ENCODE measurements at places on chromosomes 5 and 9.

DNA sequence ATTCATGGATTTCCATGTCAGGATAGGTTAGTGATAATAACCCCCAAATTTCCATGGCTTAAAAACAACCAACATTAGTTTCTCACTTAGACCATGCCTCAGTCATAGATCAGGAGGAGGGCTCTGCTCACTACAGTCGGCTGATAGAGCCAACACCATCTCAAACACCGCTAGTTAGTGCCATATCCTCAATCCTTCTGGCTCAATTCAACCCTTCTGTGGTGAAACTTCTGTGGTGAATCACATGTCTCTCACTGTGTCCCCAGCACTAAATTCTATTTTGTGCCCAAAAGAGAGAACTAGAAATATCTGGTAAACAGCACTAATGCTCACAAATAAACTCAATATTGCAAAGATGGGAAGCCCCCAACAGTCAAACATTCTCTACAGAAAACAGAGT is 21.1 kb downstream of the ECPAS start:
- no peak for DNase-seq

- DNase-seq = no peak
Observed at GRCh38 chr9:137672907-137673791, 54.3 kb downstream of the EHMT1 start.

DNA sequence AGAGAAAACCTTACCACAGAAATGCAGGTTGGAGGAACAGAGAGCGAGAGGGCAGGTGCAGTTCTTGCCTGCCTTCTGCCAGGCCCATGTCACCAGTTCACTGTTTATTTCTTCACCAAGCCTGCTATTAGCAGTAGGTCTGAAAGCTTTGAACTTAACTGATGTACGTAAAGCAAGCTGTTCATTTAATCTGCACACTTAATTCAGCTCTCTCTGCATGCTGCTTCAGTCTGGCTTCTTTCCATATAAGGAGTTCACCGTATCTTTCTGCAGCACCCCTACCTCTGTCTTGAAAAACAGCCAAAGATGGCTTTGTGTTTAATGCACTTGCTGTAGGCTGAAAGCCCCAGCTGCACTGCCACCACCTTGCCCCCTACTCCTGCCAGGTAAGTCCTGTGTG is 205.1 kb downstream of the RAB3C start:
- no peak for DNase-seq

GRCh38 chr9:101047848-101048397 is 19.4 kb downstream of the PLPPR1 start:
- DNase-seq = no peak

GRCh38 chr5:132830436-132831094 is at the start of gene SHROOM1:
TSS of gene SHROOM1 (minus strand) at chr5:132830647. CDS start at chr5:132826140, 4,507 bp downstream.
- DNase-seq = no peak

DNA sequence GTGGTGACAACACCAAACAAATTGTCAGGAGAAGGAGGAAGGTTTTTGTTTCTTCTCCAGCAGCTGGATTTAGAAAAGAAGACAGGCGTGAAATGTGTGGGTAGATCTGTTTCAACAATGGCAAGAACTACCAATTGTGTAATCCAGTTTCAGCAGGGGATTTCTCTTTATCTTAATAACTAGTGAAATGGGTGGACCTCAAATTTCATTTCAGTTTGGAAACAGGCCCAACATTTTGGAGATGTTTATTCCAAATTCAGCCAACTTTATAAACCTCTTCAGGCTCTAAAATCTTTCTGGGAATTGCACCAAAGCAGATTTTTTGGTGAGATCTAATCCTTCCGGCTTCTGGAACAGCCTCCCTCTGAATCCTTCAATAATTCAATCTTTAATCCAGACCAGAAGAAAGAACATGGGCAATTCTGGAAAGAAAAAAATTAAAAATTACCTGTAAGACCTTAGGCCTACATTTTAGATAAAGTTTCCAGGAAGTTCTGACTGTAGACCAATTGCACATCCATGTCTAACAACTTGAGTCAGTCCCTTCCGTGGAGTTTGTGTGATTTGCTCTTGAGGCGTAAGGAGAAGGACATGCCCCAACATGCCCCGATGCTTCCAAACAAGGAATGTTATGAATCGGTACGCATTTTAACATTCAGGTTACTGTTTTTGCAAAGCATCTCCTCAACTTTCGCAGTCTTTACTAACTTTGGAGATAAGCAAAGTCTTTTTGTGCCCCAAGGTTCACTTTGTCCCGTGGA is 423.6 kb downstream of the IRX1 start:
- DNase-seq = no peak

DNA sequence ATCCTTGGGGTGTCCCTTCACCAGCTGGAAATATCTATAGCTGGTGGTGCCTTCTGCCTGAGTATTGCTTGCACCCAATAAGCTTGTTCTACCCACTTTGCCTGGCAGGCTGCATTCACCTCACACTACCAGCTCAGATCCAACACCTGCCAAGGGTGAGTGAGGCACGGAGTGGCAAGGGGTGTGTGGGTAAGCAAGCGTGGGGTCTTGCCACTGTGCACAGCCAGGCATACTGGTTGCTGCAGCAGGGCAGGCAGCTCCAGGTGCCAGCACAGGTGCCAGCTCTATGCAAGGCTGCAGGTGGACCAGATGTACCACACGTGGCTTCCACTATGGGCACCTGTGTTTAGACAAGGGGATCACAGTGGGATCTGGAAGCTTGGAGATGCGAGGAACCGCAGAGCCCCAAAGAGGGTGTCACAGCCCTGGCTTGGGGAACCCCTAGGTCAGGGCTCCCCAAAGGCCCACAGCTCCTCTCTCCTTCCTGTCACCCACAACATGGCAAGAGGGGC is 167.7 kb upstream of the MRPS30 start:
- DNase-seq = no peak

DNA sequence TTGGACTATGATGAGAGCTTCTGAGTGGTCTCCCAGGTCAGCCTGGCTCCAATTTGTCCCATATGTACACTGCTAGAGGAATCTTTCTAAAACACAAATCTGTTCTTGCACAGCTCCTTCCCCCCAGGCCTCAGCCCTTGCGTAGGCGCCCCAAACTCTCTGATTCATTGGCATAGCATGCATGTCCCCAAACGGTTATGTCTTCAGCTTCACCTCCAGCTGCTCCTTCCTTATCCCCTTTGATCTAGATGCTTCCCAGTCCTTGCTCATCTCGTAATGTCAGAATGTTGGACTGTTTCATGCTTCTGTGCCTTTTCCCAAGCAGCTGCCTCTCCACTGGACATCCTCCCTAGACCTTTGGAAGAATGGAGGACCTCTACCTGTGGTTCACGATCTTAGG is 60.1 kb upstream of the BASP1 start:
- no peak for DNase-seq

DNA sequence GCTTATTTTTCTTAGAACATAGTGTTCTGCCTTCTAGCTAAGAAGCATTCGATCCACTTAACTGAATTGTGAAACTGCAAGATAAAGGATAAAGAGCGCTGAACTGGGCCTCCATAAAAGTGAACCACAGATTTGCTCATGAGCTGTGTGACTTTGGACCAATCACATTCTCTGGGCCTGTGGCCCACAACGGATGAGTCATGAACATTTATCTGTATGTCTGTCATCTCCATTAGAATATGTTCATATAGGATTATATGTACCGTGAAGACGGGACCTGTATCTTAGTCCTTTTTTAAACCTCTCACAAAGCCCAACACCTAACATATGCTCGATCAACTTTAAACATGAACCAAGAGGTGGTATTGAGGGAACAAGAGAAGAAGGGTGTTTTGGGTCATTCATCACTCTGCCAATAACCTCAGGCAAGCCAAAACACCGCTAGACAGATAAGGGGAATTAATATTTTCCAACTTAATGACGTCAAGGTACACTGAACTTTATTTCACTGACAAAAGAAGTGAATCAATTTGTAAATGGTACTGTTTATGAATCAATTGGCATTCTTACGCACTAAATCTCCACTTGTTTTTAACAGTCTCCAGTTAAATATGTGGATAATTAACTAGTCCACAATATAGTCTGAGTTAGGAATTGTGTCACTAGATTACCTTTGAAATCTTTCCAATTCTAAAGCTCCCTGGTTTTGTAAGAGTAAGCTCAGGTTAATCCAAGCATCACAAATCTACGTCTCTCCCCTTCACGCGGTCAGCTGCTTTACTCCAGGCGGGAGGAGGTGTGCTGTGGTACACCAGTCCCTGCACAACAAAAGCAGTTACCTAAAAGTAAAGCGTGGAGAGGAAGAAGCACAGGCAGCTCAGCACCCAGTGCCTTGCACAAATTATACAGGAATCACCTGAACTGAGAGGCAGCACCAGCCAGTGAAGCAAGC is 1.6 kb downstream of the TMEM245 start:
- peak; percentile 27 for DNase-seq

DNA sequence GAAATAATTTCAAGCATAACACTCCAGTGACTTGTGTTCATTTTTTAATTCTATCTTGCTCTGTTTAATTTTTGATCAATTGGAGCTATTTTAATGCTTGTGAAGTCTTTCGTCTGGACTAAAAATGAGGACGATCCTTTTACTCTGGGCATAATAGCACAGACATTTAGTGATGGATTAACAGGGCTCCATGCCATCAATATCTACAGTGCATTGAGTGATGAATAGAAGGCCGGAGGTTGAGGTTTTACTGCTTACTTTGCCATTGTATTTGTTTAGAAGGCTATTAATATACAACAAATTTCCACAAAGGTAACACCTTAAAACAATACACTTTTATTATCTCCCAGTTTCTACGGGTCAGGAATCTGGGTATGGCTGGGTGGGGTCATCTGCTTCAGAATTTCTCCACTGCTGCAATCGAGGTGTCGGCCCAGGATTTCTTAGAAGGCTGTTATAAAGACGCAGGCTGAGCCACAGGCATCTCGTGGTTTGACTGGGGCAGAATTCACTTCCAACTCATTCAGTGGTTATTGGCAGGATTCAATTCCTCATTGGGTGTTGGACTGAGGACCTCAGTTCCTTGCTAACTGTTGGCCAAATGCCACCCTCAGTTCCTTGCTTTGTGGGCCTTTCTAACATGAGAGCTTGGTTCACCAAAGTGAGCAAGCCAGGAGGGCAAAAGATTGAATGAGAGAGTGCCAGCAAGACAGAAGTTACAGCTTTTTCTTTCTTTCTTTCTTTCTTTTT is 265.4 kb upstream of the VLDLR start:
- no peak for DNase-seq

DNA sequence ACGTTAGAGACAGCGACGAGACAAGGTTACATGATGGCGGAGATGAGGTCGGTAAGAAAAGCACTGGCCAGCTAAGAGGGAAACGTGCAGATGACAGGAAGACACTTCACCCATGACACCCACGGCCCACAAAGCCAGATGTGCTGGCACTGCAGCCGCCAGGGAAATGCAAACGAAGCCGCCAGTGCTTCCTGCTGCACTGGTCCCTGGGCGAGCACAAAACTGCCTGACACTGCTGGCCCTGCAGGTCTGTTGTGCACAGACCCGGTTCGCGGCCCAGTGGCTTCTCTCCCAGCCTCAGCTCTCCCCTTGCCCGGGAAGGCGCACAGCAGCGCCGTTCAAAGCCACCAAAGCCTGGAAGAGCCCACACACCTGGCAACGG is 20.3 kb downstream of the QSOX2 start:
- no peak for DNase-seq

GRCh38 chr5:104412649-104413240 is 850.2 kb upstream of the NUDT12 start:
- DNase-seq = no peak

DNA sequence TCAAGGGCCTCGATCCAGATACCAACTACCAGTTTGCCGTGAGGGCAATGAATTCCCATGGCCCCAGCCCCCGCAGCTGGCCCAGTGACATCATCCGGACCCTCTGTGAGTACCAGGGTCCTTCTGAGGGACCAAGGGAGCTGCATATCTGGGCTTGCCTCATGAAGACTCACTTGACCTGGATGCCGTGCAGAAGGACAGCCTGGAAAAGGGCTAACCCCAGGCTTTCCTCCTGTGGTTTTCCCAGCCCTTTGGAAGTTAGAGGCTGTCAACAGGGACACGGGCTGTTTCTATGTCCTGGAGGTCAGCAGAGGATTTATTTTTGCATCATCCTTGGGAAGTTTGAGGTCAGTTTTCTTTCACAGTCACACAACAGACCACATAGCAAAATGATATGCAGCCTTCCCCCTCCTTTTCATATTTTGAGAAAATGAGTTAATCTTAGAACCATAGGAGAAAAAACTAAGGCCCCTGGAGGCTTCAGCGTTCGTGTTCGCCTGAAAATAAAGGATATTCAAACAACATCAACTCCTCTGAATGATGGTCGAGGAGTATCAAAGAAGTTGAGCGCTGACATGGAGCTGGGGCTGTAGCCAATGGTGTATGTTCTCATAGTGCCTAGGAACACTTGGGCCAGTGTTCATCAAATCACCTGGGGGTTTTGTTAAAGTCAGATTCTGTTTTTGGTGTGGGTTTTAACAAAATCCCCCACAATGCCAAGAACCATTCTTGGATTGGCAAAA is 112.2 kb downstream of the EGFLAM start:
- DNase-seq = no peak

DNA sequence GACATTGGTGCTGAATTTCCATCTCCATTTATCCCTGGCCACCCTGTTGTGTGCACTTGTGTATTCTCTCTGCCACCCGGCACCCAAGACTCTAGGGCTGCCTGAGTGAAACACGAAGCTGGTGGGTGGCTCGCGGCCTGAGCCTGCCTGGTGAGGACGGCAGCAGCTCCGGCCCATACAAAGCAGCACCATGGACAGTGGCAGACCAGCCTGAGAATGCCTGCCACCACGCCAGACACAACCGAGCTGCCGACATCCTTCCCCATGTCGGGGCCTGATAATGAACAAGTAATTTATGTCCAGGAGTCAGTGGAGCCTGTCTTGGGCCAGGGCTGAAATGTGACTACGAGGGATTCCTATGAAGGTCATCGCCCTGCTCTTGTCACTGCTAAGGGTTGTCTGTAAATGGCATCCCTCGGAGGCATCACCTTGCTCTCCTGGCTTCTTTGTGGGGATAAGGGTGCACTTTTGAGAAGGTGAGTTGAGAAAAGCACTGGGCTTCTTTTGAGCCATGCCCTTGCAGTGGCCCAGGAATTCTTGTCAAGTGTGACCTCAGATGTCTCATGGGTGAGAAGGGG is 175.7 kb downstream of the MELK start:
- DNase-seq = no peak

DNA sequence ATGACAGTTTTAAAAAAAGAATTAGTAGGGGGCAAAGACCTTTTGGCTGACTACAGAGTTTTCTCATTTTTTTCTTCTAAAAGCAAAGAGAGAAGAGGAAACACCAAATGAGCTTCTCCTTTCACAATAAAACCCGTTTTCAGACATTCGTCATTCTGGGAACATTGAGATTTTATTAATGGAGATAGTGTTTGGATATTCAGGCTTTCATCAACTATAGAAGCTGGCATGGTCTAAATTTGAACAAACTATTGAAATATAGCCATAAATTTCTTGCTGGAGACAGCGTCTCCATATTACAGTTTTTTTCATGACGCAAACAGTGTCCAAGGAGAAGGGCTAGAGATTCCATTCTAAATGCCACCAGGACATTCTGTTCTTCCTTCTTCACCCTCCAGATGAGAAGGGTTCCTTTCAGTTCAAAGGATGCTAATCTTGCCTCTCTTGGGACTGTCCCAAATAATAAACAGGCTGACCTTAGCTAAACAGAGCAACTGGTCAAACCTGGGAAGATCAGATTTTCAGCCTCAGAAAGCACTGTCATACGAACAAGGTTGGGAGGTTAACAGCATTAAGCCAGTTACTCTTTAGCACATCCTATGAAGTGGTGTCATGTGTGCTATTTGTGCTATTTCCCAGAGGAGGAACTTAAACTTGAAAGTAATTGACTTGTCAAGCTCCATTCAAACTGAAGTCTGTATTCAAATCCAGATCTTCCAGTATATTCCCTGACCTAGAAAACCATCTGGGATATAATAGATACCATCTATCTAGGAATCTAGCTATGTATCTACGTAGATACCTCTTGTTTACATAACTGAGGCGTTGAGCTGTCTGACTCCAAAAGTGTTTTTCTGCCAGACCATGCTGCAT is 125.6 kb downstream of the LPAR1 start:
- no peak for DNase-seq

Measured in stimulated activated CD4-positive, alpha-beta T cell treated with anti-CD3 and anti-CD28 coated beads, Interleukin-12 subunit alpha, Interleukin-12 subunit beta, amount 100 ng/mL, for 4 hours (primary cell).